ENCODE measurements at places on chromosomes 5 and 9.

DNA sequence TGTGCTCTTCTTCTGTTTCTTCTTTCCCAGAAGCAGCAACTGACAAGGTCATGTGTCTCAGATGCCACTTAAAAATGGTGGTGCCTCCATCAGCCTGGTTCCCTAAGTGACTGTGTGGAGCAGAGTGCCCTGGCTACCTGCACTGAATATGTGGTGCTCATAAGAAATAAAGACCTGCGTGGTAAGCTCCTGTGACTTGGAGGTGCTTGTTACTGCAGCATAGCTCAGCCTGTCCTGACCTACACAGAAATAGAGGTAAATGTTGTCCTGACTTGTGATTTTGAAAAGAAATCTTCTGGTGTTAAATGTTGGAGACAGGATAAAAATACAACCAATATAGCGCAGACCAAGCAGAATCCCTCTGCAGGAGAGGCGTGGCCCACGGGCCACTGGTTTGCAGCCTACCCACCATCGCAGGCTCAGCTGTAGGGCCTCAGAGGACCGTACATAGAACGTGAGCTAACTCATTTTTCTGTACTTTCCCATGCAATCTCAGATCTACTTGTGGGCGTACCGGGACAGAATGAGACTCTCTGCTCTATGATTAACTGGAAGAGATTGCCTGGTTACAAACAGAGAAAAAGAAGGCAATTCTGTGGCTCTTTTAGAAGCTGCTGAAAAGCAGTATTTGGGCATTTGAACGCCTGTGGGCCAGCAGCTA is 79.4 kb upstream of the UNC5A start:
- DNase-seq, result no peak

DNA sequence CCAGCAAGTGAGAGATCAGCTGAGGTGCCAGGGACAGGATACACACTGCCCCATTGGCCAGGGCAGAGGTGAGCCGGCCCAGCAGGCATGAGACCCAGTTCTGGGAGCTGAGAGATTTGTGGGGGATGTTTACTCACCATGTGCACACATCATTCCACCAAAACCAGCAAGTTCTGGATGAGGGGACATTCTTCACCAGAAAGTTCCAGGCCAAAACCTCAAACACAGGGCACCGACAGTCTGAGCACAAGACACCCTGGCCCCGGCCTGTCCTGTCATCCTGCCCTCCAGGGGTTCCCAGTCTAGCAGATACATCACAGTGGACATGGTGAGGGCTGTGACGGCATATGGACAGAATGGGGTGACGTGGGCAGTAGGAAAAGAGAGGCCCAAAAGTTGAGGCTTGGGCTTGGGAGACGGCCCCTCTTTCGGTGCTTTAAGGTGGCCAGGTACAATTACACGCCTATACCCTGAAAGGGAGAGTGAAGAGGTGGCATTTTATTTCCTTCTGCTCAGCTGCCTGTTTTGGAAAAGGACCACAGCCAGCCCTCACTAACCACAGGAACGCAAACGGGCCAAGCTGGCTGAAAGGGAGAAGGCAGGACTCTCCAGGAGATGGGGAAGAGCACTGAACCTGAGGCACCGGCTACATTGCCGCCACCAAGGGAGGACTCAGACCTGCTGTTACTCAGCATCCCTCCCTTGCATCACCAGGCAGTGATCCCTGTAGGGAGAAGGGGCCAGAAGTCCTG is 64.0 kb downstream of the SHB start:
- DNase-seq, result no peak

- no peak for DNase-seq
Observed at GRCh38 chr9:69173497-69173890, 583 bp upstream of the TJP2 start.

DNA sequence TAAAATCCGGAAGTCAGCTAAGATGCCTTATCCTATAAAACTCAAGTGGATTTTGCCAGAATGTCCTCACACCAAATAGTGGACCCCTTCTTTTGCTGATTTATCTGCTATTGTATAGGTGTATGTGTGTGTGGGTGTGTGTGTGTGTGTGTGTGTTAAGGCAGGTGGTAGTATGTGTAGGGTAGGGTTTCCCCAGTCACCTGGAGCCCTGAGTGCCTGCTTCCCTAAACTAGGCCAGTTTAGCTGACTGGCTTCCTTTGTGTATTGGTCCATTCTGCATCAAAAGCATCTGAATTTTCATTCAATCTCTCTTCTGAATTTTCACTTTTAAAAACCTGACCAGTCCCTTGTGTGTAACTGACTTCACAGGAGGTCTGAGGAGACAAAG is 42.2 kb upstream of the LCP2 start:
- DNase-seq, result no peak

GRCh38 chr5:135448071-135448739 is 1.1 kb upstream of the DCANP1 start:
- no peak for DNase-seq

DNA sequence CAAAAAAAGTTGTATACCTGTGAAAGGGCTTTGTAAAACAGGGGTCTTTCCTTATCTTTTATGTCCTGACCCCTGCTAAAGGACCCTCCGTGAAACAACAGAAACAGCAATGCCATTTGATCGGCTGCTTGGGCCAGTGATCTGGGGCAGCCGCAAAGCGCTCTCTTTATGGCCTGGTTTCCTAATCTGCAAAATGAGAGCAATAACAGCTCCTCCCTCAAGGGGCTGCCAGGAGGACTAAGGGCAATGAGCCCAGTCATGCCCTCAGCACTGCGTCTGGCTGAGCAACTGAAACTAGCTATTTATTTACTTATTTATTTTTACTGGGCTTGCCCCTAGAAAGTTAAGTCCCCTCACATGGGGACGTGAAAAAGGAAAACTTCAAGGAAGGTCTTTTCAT is 18.3 kb downstream of the CMBL start:
- DNase-seq, result no peak
